Stimulated activated CD4-positive, alpha-beta T cell treated with anti-CD3 and anti-CD28 coated beads, Interleukin-15, amount 100 ng/mL, for 24 hours (primary cell): ENCODE measurements at places on chromosomes 16 and 17.
A peak's percentile ranks its signal among the peaks of the same experiment; 100 is the strongest.

- no peak for DNase-seq
Measured at GRCh38 chr17:17761894-17762743, 74.7 kb downstream of the SREBF1 start.

- peak; percentile 24 for DNase-seq
Measured at GRCh38 chr17:50903604-50904517, 37.7 kb upstream of the TOB1 start.

DNA sequence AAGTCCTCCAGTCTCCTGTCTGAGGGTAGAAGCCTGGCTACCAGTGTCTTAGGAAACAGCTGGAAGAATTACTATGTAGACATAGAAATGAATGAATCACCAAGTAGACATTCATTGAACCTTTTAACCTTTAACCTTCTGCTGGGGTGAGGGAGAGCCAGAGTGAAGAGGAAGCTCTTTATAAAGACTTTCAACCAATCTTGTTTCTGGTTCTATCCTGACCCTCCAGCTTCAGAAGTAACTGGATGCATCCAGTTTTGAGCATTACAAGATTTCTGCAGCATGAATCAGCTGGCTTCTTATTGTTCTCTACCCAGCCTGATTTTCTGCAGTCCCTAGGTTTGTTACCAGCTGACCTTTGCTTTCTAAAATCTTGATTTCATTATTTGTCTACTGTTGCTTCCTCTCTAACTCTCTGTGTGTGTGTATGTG lies 8.5 kb downstream of the TEKT1 start:
- no peak for DNase-seq

- no peak for DNase-seq
Measured at GRCh38 chr17:79942011-79942405, 93.7 kb downstream of the TBC1D16 start.

DNA sequence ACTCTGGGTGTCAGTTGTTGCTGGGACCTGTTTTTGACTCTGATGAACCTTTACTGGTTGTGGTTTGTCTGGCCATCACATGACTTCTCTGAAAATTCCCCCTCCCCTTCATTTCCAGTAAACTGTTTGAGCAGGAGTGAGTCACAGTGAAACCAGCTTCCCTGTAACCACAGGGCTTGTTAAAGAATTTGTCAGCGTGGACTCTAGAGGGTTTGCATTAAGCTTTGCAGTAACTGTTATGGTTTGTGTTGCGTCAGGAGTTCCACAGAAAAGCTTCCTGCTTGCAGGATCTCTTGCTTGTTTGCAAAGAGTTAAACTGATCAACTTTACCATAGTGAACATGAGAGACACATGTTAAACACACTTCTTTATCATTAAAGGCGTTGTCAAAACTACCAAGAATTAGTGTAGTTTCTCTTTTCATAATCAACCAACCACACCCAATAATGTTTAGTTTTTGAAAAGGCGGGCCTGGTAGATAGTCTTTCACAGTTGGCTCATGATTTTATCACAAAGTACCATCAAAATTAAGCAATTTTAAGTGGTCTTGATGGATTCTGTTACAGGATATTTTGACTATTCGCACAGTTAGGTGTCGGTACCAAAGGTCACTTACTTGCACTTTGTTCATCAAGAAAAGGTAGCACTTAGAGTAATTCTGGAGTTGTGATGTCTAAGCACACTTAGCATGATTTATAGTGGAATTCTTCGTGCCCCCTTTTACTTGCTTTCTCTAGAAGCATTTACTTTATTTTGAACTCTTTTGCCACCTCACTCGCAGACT lies 79.3 kb downstream of the VMP1 start:
- peak; percentile 80 for DNase-seq

DNA sequence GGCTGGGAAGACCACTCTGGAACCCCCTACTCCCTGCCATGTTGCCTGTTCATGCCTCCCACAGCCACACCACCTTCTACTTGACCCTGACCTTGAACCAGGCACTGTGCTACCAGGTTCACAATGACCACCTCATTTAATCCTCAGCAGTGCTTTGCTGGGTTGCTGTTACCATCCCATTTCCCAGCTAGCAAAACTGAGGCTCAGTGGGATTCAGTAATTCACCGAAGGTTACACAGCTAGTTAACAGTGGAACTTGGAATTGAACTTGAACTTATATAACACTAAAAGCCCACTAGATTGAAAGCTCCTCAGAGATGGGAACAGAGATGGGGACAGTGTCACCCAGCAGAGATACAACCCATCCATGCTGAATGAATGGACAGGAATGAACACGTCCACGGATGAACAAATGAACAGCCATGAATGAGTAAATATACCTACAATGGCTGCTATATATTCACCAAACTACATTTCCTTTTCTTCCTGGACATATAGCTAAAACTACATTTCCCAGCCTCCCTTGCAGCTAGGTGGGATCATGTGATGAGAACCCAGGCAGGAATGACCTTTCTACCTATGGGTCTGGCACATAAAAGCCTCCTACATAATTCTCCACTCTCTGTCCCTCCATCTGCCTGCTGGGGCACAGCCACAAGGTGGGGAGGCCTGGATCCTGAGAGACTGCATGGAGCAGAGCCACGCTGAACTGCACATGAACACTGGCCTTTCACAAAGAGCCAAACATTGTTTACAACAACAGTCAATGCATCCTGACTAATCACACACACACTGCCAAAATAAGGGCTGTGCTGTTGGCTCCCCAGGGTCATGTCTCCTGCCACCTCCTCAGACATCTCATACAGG lies 94.8 kb downstream of the RMI2 start:
- DNase-seq = no peak

DNA sequence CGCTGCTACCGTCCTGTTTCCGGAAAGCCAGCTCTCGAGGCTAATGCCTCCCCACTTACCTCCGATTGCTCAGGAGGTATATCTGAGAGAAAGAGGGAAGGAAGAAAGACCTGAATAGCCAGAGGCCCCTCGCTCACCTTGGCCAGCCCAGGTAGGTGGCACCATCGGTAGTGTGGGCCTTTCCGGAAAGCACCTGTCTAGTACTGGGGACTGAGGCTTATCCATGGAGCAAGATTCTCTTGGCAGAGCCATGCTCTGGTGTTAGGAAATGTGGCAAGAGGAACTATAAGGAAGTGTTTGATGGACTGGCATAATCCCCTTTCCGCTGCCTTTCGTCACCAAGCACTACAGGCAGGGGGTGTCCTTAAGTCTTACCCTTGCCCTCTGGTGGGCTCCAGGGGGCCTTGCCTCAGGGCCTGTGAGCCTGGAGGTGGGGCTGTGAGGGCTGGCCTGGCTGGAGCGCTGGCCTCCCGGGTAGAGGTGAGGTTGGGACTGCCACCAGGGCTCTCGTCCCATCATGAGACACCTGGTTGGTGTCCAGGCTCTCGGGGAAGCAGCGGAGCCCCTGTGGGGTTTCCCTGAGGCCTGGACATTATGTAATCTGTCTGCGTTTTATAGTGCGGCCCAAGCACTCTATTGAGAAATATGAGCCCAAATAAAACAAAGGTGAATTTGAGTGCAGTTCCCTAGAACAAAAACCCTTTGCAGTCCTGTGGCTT lies 2.9 kb downstream of the CMIP start:
- no peak for DNase-seq

- DNase-seq = no peak
Measured at GRCh38 chr16:64544859-64545258, 577.0 kb downstream of the CDH11 start.

GRCh38 chr16:54934481-54935265 lies 4.0 kb downstream of the IRX5 start:
- DNase-seq = no peak

DNA sequence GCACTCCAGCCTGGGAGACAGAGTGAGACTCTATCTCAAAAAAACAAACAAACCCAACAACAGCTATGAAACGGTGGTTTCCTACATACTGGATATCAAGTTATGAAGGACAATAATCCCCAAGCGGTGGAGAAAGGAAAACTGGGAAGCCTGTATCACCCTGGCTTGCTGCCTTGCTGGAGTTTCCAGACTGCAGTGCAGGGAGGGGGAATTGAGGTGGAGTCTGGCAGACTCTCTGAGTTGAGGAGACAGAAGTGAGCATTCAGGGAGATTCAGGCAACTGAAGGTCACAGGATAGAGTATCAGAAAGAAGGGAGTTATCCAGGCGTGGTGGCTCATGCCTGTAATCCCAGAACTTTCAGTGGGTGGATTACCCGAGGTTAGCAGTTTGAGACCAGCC lies 11.9 kb downstream of the QRICH2 start:
- DNase-seq = no peak

- no peak for DNase-seq
Measured at GRCh38 chr17:44320066-44320465, 4.6 kb downstream of the SLC25A39 start.

DNA sequence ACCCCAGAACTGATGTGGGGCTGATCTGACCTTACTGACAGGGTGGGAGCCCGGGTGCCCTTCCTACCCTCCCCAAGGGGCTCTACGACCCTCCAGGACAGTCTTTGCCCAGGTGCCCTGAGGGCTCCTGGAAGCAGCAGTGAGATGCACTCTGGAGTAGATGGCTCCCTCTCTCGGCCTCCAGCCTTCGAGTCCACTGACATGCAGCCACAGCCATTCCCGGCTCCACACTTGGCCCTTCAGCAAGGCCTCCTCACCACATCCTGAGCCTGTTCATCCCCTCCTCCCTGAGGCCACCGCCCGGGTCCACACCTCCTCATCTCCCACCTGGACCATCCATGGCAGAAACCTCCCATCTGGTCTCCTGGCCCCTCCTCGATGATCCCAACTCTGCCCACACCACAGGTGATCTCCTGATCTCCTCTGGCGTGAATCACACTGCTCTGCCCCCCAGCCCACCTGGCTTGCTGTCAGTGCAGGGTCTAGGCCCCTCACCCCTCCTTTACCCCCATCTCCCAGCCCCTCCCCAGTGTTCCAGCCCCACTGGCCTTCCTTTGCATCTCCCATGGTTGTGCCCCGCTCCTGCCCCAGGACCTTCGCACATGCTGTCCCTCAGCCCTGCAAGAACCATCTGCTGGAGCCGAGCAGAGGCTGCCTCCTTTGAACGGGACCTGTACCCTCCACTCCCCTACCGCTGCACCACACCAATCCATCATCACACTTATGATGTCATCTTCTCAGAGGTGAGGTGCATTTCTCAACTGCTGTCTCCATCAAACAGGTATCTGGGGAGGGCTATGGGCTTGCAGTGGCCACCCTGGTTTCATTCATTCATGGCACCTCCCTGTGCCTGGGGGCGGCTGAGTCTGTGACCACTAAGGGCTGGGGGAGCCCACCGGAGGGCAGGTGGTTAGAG lies 44.7 kb downstream of the SOCS1 start:
- no peak for DNase-seq

DNA sequence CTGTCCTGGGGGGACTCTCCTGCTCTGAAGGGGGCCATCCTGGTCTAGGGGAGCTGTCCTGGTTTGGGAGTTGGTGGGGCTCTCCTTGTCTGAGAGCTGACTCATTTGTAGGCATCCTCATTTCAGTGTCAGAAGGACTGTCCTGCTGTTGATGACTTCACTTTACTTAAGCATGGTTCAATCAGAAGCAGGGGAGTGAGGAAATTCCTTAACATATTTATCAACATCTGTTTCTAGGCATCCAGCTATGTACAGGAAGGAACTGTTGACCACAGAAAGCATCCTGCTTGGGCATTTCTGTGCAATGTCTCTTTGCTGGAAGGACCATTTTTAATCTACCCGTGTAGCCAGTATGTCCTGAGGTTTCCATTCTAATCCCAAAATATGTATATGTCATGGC lies 502.7 kb upstream of the HSBP1 start:
- no peak for DNase-seq

- DNase-seq = peak; percentile 92
Measured at GRCh38 chr17:8073627-8074484, 13.7 kb downstream of the ALOX12B start.

DNA sequence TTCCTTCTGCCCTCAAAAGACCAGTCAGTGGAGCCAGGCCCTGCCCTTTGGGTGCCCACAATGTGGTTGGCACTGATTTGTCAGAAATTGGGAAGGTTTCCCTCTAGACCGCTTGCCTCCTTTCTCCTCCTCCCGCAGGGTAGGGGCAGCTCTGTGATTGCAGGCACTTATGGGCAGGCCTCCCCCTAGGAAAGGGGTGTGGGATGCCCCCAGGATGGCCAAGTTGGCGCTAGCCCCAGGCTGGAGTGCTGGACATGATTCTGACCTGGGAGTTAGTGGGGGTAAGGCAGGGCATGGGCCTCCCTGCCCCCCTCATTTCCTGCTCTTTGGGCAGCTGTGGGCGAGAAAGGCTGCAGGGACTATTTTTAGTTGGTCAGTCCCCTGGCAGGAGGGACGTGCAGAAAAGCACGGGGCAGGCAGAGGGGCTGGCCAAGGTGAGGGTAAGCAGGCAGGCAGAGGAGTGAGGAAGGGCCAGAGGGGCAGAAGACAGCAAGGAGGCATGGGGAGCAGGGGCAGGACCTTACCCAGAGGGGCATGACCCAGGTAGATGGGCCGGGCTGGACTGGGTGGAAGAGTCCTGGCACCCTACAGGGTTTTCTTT lies 3.3 kb downstream of the RARA start:
- no peak for DNase-seq

DNA sequence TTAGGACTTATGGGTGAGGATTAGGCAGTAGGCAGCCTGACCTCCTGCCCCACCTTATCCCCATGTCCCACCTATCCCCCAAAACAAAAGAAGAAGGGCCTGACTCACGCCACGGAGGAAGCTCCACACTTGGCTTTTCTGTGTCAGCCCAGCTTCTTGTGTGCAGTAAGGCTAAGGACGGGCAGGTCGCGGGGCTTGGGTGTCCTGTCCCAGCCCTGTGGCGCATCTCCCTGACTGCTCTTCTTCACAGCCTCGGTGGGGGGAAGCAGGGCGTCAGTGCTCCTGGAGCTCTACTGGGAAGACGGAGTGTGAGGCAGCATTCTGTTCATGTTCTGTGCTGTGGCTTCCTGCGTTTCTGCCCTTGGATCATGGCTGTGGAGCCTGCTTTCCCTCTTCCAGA lies 34.6 kb upstream of the ALDH3A2 start:
- DNase-seq = no peak

- no peak for DNase-seq
Measured at GRCh38 chr17:42997390-42997983, 732 bp upstream of the RPL27 start.

- no peak for DNase-seq
Measured at GRCh38 chr17:76036497-76037261, 9.6 kb upstream of the EVPL start.

GRCh38 chr17:15780188-15780587 lies 48.1 kb downstream of the TBC1D26 start:
- no peak for DNase-seq

GRCh38 chr16:77723108-77723514 lies 797 bp downstream of the NUDT7 start:
- no peak for DNase-seq

DNA sequence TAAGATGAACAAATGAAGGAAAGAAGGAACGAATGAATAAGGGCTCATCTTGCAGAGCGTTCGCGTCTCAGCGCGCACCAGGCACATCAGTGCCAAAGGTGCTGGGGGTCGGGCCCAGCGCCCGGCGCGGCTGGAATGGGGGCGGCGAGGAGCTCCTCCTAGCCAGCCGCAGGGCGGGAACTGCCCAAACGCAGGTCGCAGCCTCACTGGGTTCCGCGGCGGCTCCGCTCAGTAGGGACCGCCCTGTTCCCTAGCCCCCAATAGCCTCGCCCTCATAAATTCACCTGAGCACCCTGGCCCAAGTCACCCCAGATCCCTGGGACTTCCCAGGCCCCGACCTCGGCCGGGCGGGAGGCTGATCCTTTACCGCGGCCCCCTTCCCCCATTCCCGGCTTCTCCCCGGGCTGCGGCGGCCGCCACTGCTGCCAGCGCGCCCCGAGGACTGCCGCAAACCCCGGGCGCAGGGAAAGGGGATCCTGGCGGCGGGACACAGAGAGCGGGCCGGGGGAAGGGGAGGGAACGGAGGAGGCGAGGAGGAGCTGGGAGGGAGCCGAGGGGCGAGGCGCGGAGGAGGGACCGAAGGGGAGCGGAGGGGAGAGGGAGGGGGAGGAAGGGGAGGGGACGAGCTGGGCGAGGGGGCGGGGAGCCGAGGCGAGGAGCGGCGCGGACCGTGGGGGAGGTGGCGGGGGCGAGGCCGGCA lies 377 bp upstream of the CRHR1 start:
- DNase-seq = peak; percentile 35
